ENCODE measurements at places on chromosomes 5 and 9.

DNA sequence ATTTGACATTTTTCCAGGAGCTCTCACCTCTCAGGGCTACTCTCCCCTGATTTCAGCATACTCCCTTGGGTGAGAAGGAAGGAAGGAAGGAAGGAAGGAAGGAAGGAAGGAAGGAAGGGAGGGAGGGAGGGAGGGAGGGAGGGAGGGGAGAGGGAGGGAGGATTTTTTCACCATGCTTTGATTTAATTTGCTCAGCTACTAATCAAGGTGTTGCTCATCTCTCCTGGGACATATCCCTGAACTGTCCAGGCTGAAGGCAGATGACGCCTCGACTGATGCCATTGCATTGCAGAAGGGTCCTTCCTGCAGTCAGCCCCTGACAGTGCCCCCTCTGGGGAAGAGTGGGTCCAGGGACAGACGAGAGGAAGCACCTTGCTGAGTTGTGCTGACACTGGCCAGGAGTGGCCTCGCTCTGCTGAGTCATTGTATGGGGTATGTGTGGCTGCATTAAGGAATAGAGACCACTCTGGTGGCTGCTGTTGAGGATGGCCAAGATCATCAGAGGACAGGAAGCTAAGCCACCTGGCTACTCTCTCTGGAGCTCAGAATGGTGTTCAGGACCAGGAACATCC, 43.6 kb upstream of the CRB2 start:
- no peak for DNase-seq

DNA sequence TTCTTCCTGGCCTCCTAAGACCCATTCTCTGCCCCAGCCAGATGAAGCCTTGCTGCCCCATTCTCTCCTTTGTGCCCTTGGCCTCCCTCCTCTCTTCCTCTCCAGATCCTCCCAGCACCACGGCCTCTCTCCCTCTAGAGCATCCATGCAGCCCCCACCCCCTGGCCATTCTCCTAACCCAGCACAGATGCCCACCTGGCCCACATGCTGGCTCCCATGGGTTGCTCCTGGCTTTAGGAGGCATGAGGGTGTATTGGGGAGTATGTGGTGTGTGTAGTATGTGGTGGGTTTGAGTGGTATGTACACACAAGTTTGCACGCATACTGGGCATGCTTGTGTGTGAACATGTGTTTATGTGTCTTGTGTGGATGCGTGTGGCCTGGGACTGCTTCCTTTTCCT, 47.1 kb downstream of the FOXI1 start:
- DNase-seq, result no peak

- DNase-seq, result no peak
Observed at GRCh38 chr5:130227699-130228098, 323.4 kb downstream of the CHSY3 start.

GRCh38 chr9:129227843-129228189, 49.8 kb upstream of the IER5L start:
- no peak for DNase-seq

DNA sequence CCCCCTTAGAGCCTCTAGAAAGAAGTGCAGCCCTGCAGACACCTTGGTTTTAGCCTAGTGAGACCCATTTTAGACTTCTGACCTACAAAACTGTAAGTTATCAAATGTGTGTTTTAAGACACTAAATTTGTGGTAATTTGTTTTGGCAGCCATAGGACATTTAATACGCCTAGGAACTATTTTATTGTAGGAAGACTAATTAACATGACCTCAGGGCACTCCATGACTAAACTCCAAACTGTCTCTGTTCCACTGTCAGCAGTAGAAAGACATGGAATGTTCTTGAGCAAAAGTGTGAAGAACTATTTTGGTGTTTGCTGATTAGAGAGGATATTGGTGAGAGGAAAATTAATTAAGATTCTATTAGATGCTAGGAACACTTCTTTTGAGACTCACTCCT, 4.1 kb upstream of the APC start:
- no peak for DNase-seq

DNA sequence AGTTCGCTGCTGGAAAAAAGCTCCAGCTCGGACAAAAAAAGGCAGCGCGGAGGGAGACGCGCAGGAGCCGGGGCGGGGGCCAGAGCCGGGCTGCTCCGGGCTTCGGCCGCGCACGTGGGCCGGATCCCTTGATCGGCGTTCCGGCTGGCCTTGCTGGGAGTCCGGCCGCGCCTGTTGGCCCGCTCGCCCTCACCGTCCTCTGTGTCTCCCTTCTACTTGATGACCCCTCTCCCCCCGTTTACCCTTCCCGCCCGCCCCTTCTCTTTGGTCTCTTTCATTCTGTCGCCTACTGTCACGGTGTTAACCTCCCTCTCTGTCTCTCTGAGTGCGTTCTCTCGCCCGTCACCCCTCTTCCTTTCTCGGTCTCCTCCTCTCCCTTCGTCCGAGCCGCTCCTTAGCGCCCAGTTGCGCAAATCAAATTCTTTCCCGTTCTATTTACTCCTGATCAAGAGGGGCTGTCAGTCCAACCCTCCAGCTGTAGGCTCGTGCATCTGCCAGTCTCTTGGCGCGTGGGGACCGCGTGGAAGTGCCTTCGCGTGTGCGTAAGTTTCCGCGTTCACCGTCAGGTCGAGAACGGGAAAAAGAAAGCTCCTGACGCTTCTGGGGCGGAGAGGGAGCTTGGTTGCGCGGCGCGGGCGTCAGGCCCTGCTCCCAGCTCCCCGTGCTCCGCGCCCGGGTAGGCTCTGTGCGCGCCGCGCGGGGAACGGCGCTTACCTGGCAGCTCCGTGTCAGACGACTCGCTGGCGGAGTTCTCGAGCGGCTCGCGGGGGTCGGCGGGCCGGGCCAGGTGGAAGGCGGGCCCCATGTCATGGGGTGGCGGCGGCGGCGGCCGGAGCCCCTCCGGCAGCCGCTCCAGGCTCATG, 798 bp downstream of the PITX1 start:
- DNase-seq, result no peak

DNA sequence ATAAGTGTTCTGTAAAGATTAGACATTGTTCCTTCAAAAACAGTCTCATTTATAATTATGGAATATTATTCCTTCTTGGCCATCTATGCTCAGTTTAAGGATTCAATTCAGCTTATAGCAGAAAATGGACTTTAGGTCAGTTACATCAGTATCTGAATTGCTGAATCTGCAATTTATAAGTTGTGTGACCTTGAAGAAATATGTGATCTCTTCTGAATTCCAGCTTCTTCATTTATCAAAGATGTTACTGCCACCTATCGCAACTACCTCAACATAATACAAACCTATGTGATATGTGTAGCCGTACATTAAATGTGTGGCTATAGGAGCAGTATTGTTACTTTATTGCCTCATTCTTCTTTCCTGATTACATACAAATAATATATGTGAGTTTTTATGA, 118.2 kb downstream of the CDH12 start:
- no peak for DNase-seq

DNA sequence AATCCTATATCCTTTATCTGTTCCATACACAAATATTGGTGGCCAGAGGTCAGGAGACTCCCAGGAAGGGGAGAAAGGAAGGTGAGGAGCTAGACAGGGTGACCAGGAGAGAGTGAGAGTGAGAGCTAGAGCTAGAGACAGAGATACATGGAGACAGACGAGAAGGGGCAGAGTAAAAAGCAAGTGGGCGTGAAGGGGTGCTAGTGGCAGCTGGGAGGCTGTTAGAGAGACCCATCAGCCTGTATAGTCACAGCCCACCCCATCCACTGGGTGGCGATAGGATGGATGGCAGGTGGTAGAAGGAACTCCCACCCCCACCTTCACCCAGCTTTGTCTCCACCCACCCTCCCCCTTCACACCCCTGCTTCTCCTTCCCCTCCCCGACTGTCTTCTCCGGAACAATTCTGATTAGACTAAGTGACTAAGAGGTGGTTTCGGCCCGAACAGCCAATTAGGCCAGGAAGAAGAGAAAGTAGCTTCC, 32.8 kb downstream of the PCDH1 start:
- no peak for DNase-seq

DNA sequence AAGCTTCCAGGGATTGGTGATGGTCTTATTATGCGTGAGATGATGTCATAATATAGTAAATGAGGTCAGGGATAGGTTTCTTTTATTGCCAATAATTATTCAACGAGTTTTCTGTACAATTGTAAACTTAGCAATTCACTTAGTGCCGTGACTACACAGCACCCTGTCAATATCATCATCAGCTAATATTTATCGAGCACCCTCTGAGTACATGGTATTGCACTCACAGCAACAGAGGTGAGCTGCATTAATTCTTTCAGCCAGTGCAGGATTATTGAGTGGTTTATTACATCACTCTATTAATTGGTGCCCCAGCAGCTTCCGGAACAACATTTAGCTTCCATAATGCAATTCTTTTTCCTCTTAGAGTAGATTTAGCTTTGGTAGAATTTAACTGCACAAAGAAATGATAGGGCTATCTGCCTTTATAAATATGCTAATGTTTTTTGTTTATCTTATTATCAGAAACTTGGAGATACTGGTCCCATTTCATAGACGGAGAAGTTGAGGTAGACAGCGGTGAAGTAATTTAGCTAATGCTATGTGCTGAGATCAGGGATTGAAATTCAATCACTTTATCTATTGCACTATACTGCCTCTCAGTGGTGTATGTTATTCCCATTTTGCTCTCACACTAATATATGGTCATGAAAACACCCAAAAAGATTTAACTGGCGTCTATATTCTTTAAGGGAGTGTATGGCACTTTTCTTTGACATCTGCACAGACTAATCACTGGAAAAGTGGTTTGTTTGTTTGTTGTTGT, 726.1 kb upstream of the WWC1 start:
- no peak for DNase-seq

DNA sequence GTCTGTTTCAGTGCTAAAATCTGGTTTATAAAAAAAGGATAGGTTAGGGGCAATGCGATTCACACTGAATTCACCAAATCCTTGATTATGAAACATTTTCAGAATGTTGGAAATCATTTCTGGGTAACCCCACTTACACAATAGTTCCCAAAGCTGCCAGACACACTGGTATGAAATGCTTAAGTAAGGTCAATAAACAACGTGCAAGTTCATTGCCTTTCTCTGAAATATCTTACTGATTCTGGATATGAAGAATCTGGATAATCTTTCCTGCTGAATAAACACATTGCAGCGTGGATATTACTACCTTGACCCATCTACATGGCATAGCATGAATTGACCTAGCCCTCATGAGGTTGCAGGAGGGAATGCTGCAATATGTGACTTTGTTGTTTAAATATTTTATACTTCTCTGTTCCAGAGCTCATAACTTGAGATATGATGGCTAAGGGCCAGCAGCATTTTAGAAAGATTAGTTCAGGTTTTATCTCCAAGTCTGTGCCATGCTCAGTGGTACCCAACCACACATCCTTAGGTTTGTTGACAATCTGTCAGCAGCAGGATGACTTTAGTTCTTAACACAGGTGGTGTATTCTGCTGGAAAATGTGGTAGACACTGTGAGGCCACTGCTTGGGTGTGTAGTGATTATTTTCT, 121.0 kb downstream of the NREP start:
- no peak for DNase-seq

- no peak for DNase-seq
Observed at GRCh38 chr5:19853616-19854240, 134.3 kb downstream of the CDH18 start.

GRCh38 chr5:124395926-124396325, 350.5 kb downstream of the ZNF608 start:
- no peak for DNase-seq

GRCh38 chr9:72575666-72576065, 54.3 kb downstream of the TMC1 start:
- DNase-seq, result no peak

GRCh38 chr5:114184006-114184405, 177.9 kb upstream of the KCNN2 start:
- DNase-seq, result no peak

DNA sequence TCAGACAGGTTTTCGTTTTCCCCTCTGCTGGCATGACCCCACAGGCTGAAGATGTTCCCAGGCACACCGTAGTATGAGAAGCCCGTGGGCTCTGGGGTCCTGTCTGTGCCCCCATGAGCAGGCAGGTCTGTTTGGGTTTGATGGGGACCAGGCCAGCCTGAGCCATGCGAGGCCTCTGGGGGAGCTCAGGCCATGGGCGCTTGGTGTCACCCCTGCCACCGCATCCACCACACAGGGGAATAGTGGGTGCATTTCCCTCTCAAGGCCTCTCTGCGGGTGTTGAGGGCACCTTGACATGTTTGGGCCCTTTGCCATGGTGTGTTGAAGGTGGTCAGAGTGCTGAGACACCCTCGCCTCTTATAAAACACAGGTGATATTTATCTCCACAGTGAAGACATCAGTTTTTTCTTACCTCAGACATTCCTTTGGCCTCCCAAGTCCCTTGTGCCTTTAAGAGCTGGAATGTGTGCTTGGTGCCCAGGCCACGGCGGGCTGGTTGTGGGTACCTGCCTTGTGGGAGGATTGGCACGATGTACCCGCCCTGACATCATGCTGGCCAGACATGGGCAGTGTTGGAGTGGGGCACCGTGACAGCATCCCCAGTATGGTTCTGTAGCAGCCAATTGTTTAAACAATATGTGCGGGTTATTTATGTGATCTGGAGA, 68.3 kb downstream of the WNK2 start:
- no peak for DNase-seq

- no peak for DNase-seq
Observed at GRCh38 chr5:33312571-33313549, 127.9 kb upstream of the TARS1 start.

DNA sequence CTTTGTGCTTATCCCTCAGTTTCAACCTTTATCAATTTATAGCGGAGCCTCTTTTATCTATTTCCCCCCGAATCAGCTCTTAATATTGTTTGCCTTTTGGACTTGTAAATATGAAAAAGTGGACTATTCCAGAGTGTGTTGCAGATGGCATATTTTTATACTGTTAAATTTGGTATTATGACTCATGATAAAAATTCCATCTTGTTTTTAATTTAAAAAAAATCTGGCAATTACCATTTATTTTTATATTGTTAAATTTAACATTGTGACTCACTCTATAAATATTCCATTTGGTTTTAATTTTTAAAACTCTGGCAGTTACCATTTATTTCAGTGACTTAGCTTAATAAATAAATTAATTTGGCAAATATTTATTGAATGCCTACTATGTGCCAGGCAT, 37.5 kb downstream of the RBM27 start:
- no peak for DNase-seq

DNA sequence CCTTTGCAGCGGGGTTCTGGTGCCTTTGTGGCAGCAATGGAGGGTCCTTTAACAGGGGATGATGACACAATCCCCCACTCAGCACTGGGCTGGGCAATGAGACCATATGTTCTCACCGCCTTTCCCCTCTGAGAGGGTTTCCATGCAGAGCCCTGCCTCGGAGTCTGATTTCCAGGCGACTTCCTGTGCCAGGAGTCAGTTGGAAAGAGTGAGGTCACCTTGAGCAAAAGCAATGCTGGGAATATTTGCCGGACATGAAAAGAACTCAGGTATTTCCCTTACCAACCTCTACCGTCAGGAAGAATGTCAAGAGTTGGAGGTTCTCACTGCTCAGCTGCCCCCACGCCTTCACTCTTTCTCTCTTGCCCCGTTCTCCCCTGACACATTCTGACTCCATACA, 284.2 kb upstream of the IRX1 start:
- no peak for DNase-seq

GRCh38 chr5:19496056-19496455, 491.9 kb downstream of the CDH18 start:
- DNase-seq, result no peak

GRCh38 chr9:92634712-92635605, 35.0 kb downstream of the IPPK start:
- DNase-seq, result peak; percentile 73

- no peak for DNase-seq
Observed at GRCh38 chr9:4812858-4813257, 20.1 kb downstream of the RCL1 start.

- DNase-seq, result no peak
Observed at GRCh38 chr5:85109616-85110015, 724.9 kb upstream of the EDIL3 start.

- no peak for DNase-seq
Observed at GRCh38 chr9:89768650-89769071, 163.8 kb downstream of the GADD45G start.

GRCh38 chr9:127224883-127225739, 39.5 kb upstream of the GARNL3 start:
- peak; percentile 60 for DNase-seq

Data from hematopoietic multipotent progenitor cell treated with erythropoietin and hydrocortisone succinate and interleukin-3 and kit ligand, for 17 days (in vitro differentiated cells).